Fibroblast of skin of left quadriceps (primary cell): ENCODE measurements at places on chromosomes 6 and 20.
A peak's percentile ranks its signal among the peaks of the same experiment; 100 is the strongest.

DNA sequence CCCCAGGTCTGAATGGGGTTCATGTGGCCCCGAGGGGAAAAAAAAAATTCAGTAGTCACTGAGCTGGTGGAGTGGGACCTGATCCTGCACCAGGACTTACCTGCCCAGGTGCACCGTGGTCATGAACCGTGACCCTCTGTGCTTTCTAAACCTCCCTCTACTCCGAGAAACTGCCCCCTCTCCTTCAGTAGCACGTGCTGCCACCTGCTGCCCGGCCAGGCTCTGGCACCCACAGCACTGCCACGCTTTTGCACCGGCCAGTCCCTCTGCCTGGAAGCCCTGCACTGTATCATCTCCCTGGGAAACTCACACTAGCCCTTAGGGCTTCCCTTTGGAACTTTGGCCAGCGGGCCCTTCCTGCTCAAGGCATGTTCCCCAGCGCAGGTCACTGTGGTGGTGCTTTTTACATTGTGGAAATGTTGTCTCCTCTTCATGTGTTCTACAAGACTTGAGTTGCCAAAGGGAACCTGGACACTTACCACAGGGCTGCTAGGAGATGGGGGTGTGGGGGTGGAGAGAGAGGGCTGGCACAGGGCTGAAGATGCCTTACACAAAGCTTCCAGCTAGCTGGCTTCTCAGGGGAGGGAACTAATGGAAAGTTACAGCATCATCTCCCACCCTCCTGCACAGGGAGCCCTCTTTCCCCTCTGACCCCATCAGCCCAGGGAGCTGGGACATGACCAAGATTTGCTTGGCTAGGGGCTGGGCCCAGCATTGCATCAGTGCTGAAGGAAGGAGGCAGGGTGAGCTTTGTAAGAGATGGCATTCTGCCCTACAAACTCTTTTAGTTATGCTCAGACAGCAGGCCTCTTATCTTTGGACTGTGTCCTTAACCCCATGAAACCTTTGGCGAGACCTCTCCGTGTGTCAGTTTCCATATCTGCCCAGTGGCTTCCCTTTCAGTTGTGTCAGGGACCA lies 2.5 kb upstream of the PTPRT start:
- no peak for DNase-seq

DNA sequence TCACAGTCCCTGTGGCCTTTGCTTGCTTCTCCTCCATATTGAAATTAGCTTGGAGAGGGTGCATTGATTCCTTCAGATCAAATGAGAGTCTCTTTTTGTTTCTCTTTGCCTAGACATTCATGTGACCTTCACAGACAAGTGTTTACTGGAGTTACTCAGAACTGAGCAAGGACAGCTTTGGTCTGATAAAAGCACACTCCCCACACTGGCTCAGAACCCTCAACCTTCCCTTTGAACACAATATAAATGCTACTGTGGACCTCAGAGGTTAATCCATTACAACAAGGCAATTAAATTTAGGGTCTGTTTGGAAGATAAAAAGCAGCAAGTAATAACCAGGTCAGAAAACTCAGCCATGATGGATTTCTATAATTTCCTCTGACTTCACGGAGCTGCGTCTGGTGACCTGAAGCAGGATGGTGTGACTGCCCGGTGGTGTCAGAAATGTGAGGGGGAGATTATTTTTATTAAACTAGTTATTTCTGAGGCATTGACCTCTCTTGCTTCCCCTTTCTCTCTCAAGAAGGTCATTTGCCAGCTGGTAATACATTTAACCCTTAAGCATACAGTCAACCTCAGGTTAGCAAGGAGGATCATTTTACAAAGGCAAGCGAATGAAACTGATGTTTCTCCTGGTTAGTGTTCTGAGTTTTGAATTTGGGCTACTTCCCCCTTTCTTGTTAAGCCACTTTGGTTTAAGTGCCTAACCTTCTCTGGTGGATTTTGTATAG lies 208.2 kb downstream of the CLIC5 start:
- DNase-seq: no peak

DNA sequence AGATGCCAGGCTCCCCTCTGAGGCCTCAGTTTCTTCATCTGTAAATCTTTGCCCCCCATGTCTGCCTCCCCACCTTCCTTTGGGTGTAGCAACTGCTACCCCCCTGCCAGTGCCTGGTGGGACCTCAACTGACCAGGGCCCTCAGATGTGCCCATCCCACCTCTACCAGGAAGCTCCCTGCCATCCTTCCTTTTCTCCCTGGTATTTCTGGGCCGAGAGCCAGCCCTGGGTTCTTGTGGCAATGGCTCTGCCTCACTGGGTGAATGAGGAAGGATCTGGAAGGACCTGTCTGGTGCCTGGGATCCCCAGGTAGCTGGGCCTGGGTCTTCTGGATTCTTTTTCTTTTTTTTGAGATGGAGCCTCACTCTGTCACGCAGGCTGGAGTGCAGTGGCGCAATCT lies 141.1 kb upstream of the RNF24 start:
- DNase-seq: no peak

GRCh38 chr20:46937157-46937523 lies 42.5 kb downstream of the EYA2 start:
- no peak for DNase-seq

DNA sequence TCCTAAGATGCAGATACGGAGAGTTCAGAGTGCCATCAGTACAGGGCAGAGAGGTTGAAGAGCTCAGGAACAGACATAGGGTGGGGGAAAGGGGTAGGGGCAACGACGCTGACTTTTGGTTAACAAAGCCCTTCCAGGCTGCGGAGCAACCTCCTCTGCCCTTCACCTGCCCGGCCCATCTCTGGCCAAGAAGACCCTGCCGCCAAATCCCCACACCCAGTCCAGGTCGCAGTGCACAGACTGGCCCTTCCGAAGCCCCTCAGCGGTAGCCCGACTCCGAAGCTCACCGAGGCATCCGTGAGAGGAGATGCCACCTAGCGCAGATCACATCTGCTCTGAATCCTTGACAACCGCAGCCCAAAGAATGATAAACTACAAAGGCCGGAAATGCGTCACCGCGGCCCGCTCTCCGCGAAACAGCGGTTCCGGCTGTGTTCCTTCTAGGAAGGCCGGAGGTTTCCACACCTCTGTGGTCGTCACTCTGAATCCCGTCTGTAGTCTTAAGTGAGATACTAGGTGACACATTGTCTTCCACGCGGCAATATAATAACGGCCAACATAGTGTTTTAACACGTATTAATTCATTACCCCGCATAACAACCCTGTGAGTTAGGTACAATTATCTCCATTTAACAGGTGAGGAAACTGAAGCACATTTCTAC lies at the start of gene ZSCAN23:
Gene ZSCAN23, minus strand, starts transcription at position 380 of the 662 bp plus-strand sequence. CDS start 7,225 bp downstream, outside the sequence.
- DNase-seq: peak; percentile 75

DNA sequence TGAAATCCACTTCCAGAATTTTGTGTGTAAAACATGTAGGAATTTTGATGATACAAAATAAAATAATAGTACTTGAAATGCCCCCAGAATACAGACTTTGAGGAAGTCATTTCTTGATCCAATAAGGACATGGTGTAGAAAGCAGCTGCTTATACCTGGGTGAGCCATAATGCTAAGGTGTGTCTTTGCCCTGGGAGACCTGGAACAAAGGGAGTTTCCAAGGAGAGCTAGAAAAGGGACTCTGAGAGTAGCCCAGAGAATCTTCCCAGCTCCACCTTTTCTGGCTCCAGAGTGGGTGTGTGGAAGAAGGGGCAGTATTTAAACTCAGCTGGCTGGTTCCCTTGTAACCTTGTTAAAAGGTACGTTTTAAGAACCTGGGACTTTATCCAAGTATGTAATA lies 77.7 kb downstream of the SOBP start:
- no peak for DNase-seq

- DNase-seq: peak; percentile 93
Measured at GRCh38 chr6:133707456-133707855, 181.5 kb upstream of the TCF21 start.

DNA sequence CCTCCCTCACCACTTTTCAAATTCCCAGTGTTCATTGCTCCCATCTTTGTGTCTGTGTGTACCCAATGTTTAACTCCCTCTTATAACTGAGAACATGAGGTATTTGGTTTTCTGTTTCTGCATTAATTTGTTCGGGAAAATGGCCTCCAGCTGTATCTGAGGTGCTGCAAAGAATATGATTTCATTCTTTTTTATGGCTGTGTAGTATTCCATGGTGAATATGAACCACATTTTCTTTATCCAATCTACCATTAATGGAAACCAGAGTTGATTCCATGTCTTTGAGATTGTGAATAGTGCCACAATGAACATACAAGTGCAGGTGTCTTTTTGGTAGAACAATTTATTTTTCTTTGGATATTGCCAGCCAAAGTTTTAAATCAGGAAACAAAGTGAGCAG lies 10.4 kb downstream of the CD24 start:
- no peak for DNase-seq

DNA sequence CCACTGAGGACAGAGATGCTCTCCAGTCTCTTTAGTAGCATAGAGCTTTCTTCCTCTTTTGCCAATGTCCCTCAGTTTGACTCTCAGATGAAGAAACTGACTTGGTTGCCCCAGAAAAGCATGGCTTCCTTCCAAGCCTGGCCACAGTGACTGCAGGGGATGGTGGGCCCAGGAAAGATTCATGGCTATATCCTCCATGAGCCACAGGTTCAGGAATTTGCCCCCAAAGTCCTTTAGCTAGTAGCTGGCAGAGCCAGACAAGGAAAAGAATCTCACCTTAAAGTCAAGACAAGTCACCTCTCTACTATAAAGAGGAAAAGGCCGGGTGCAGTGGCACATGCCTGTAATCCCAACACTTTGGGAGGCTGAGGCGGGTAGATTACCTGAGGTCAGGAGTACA lies 43.4 kb downstream of the TRAM2 start:
- no peak for DNase-seq

GRCh38 chr6:137094411-137095008 lies 49.7 kb upstream of the IL20RA start:
- DNase-seq: peak; percentile 27

DNA sequence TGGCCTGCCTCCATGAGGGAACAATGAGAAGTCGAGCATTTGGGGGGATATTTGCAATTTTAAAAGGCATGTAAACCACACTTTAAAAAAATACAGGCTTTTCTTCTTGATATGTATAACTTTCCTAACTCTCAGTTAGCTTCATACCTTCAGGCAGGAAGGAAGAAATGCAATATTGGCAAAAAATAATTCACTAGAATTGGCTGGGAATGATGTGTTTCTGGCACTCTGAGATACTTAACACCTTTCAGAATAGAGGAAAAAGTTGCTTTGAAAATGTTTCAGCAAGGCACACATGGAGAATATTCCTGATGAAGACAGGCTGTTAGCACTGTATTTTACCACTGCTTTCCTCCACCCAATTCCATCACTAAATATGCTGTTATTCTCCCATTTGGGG lies 747.6 kb downstream of the HDGFL1 start:
- no peak for DNase-seq

- DNase-seq: peak; percentile 28
Measured at GRCh38 chr6:71294121-71294523, 5.5 kb downstream of the OGFRL1 start.

GRCh38 chr20:21982559-21982958 lies 277.1 kb downstream of the PAX1 start:
- no peak for DNase-seq

DNA sequence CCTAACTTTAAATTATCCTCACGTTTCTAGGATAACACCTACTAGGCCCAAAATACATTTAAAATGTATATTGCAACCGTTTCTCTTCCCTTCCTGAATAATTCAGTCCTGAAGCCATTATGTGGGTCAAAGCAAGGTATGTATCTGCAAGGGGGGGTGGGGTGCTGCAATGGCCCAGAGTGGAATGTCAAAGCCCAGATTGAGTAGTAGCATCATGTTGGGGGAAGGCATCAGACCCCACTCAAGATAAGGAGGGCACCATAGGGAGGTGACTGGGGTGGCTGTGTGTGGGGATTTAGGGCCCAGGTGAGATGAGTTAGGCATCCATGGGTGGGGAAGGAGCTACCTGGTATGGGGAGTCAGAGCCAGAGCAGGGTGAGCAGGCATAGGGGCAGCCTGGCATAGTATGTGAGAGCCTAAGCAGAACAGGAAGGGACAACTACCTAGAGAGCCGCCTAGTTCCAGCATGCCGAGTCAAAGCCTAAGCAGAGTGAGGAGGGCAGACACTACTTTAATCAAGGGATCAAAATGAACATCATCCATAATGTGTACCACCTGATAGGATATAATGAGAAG lies 48.2 kb downstream of the ZNF292 start:
- no peak for DNase-seq

GRCh38 chr20:59786801-59787537 lies 146.5 kb downstream of the SYCP2 start:
- no peak for DNase-seq

GRCh38 chr20:57667924-57668782 lies 41.7 kb downstream of the PMEPA1 start:
- DNase-seq: no peak

- no peak for DNase-seq
Measured at GRCh38 chr6:31467151-31467550, 30.8 kb upstream of the MICB start.
